Hematopoietic multipotent progenitor cell treated with erythropoietin and hydrocortisone succinate and interleukin-3 and kit ligand, for 17 days (in vitro differentiated cells): ENCODE measurements at places on chromosomes 16 and 17.
A peak's percentile ranks its signal among the peaks of the same experiment; 100 is the strongest.

DNA sequence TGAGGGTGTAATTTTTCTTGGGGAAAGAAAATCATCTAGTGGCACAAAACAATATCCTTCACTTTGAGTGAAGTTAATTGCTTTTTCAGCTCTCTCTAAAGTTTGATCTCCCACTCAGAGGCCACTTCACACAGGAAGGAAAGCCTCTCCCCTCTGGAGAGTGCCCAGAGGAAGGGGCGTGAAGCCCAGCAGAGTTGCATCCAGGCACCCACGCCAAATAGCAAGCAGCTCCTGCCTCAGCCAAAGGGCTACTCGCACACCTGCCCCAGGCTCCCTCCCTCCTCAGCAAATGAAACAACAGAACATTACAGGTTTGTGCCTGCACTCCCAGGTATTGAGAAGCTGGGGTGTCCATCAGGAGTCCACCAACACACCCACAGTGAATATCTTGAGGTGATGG is 183.0 kb upstream of the RPL38 start:
- DNase-seq: no peak

DNA sequence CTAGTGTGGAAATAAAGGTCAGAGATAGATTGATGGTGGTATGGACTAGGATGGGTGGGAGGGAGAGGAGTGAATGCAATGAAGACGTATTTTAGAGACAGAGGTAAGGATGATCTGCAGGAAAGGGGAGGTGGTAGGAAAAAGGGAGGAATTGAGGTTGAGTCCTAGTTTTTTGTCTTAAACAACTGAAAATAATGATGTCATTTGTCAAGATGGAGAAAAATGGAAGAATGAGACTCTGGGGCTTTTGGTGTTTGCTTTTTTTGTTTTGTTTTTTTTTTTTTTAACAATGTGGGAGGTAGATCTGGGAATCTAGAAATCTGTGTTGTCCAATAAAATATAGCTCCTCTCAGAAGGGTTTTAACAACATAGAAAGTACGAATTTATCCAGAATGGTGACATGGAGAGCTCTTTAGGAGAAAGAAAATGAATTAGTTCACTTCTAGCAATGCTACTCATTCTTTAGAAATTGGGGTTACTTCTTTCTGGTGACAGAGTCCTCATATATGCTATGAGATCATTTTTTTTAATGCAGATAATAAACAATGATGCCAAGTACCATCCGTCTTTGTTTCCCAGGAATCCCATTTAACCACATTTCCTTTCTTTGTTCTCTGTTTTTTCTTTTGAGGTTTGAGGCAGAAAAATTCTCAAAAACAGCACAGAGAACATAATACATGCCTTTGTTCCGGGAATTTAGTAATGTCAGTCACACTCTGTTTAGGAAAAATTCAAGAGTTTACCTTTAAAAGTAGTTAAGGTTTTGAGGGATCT is 225.3 kb upstream of the COX10 start:
- no peak for DNase-seq

- no peak for DNase-seq
Observed at GRCh38 chr16:49127103-49127502, 154.5 kb downstream of the CBLN1 start.

GRCh38 chr17:75783069-75783783 is 1.4 kb upstream of the UNK start:
- DNase-seq: peak; percentile 80

- DNase-seq: no peak
Observed at GRCh38 chr17:77393867-77394539, 253.2 kb downstream of the SEC14L1 start.

GRCh38 chr16:27795992-27796614 is 246.2 kb downstream of the KATNIP start:
- DNase-seq: no peak
